ENCODE measurements at places on chromosomes 2 and 18. TPM values are rescaled to one million over a fixed set of nuclear protein-coding genes. Genes with fewer than 3 reads are reported as not detected.
A peak's percentile ranks its signal among the peaks of the same experiment; 100 is the strongest.

- H3K27ac ChIP-seq, result no peak overlapping the region
- H3K4me1 ChIP-seq, result no peaks in the 10 kb centered on the region
- no peak for DNase-seq
- no peaks in the 10 kb centered on the region for H3K36me3 ChIP-seq
- no peak overlapping the region for H3K4me3 ChIP-seq
- H3K27me3 ChIP-seq, result no peaks in the 10 kb centered on the region
Measured at GRCh38 chr18:67545681-67546080, 29.2 kb upstream of the DSEL start.

DNA sequence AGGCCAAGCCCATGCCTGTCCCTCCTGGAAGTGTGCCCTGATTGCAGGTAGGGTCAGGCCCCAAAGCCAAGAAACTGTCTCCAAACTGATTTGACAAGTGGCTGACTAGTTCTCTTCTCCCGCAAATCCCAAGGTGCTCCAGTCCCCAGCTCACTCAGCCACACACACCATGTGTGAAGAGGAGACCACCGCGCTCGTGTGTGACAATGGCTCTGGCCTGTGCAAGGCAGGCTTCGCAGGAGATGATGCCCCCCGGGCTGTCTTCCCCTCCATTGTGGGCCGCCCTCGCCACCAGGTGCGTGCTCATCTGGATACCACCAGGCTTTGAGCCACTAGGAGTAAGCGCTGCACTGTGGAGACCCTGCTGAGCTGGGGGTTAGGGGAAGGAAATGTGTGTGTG, 8.3 kb downstream of the ACTG2 start:
- no peak overlapping the region for H3K4me3 ChIP-seq
- no peak for DNase-seq
- no peaks in the 10 kb centered on the region for H3K36me3 ChIP-seq
- no peak overlapping the region for H3K27ac ChIP-seq
- H3K27me3 ChIP-seq, result no peaks in the 10 kb centered on the region

The PFN4 gene
- 0.41 TPM for total RNA-seq

GRCh38 chr2:141048951-141049350, 1081.9 kb downstream of the LRP1B start:
- no peak for DNase-seq
- H3K4me1 ChIP-seq, result no peaks in the 10 kb centered on the region
- H3K36me3 ChIP-seq, result no peaks in the 10 kb centered on the region
- H3K4me3 ChIP-seq, result no peak overlapping the region
- H3K27ac ChIP-seq, result no peak overlapping the region
- no peaks in the 10 kb centered on the region for H3K27me3 ChIP-seq

The NAT8 gene
- total RNA-seq, result not detected

DNA sequence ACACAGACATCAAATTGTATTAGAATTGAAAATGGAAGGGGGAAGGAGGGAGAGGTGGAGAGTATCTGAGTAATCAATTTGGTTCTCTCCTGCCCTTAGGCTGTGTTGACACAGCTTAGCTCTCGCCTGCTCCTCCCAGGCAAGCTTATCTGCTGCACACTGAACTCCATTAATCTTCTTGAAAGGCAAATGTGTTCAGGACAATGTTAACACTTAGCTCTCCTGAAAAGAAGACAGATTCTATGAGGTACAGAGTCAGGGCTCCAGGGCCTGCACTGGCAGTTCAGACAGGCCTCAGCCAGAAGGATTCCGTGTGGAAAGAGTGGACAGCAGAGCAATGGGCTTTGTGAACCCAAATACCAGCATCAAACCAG, 430.0 kb upstream of the TNP1 start:
- no peaks in the 10 kb centered on the region for H3K27me3 ChIP-seq
- DNase-seq, result peak; percentile 55
- H3K27ac ChIP-seq, result no peak overlapping the region
- peaks cover 19% of the 10 kb centered on the region for H3K4me1 ChIP-seq
- H3K36me3 ChIP-seq, result no peaks in the 10 kb centered on the region

DNA sequence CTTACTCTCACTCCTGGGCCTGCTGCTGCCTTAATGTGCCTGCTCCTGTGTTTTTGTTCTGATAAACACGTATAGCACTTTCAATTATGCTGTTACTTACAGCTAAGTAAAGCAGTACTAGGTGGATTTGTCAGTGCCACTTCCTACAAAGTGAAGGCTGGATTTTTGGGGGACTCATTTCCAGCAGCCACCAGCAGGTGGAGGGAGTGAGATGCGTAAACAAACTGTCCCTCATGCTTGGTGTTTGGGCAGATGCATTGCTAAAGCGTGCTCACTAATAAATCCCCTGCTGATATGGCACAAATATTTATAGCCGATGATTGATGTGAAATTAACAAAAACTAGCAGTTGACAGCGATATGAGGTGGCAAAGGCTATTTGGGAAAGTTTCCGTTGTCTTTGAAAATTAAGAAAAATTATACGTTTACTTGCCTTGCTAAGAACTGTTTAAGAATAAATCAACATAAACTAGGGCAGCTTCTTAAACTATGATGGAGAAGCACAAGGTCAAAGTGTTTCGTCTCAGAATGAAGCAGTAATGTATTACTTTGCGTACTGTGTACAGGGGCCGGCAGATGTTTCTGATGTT, 101.7 kb downstream of the AGAP1 start:
- no peaks in the 10 kb centered on the region for H3K36me3 ChIP-seq
- peak; percentile 75 for DNase-seq
- H3K4me1 ChIP-seq, result no peaks in the 10 kb centered on the region
- no peak overlapping the region for H3K27ac ChIP-seq

DNA sequence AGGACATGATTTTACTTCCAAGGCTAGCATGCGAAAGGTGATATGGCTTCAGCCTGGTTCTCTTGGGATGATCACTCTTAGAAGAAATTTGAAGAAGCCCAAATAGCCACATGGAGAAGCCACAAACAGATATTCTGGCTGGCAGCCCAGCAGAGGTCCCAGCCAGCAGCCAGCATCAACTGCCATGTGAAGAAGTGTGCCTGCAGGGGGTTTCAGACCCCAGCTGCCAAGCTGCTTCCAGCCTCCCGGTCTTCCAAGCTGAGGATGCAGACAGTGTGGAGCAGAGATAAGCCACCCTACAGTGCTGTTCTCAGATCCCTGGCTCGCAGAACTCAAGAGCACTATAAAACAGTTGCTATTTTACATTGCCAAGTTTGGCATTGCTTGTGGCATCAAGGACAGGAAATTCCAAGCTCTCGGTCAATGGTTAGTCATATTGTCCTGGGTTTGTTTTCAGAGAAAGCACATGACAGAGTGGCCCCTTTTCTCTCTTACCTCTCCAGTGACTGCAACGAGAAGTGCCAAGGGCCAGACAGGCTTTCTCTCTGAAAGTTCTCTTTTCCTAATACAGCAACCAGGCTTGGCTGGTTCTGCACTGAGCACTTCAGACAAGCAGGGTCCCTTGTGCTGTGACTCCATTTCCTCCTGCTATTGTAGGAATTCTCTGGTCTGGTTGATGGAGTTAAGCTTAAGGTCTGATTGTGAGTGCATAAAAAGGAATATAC, 223.7 kb downstream of the ANKRD30B start:
- H3K4me3 ChIP-seq, result no peak overlapping the region
- H3K4me1 ChIP-seq, result no peaks in the 10 kb centered on the region
- H3K36me3 ChIP-seq, result no peaks in the 10 kb centered on the region
- DNase-seq, result no peak

The LBX2 gene
- 0.53 TPM for total RNA-seq

- no peak overlapping the region for H3K27ac ChIP-seq
- no peaks in the 10 kb centered on the region for H3K36me3 ChIP-seq
- no peaks in the 10 kb centered on the region for H3K27me3 ChIP-seq
- H3K4me3 ChIP-seq, result no peak overlapping the region
- DNase-seq, result no peak
Measured at GRCh38 chr2:174445248-174445647, 41.6 kb downstream of the GPR155 start.

The CHRND gene
- not detected for total RNA-seq

- H3K4me3 ChIP-seq, result no peak overlapping the region
- H3K36me3 ChIP-seq, result no peaks in the 10 kb centered on the region
- H3K4me1 ChIP-seq, result no peaks in the 10 kb centered on the region
- no peak for DNase-seq
- no peaks in the 10 kb centered on the region for H3K27me3 ChIP-seq
Measured at GRCh38 chr2:133483181-133483580, 85.1 kb downstream of the NCKAP5 start.

The TCF4 gene
- 196 TPM for total RNA-seq

- no peaks in the 10 kb centered on the region for H3K4me1 ChIP-seq
- H3K36me3 ChIP-seq, result no peaks in the 10 kb centered on the region
- H3K4me3 ChIP-seq, result no peak overlapping the region
- no peak for DNase-seq
Measured at GRCh38 chr2:134119117-134119712, 134.7 kb upstream of the MGAT5 start.

DNA sequence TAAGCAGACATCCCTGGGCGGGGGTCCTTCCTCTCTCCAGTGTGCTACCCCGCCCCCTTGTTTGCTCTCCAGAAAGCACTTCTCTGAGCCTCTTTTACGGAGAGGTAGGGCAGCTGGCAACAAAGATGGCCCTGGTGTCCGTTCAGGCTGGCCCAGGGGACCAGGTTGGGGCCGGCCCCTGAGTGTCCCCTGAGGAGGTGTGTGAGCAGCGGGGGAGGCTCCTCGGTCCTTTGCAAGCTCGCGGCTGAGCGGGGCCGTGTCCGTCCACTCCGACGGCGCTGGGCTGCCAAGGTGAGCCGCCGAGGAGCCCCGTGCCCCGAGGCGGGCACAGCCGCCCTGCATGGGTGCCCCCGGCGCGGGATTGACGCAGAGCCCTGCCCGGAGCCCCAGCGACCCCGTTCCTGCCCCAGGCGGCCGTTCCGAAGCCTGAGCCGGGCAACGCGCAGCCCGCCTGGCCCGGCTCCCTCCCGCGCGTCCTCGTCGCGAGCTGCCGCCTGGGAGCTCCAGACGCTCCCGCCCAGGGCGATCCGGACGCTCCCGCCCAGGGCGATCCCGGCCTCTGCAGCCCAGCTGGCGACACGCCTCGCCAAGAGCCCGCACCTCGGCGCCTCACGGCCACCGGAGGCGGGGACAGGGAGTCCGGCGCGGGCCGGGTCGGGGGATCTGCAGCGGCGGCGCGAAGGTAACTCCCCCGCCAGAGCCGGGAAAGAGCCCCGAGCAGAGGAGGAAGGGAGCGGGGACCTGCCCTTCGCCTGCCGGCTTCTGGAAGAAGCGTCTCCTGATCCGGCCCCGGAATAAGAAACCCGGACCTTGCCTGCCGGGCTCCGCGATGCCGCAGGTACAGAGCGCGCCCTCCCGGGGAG, at the start of gene PROKR1:
Gene PROKR1, plus strand, starts transcription at position 569 of the 863 bp plus-strand sequence. CDS start 2,243 bp downstream, outside the sequence.
- DNase-seq, result peak; percentile 29
- H3K27me3 ChIP-seq, result peaks cover 18% of the 10 kb centered on the region
- H3K36me3 ChIP-seq, result no peaks in the 10 kb centered on the region
- H3K4me1 ChIP-seq, result peaks cover 9% of the 10 kb centered on the region
- no peak within 1 kb of the TSS for H3K4me3 ChIP-seq
- H3K27ac ChIP-seq, result peak within 1 kb of the TSS; percentile 23

DNA sequence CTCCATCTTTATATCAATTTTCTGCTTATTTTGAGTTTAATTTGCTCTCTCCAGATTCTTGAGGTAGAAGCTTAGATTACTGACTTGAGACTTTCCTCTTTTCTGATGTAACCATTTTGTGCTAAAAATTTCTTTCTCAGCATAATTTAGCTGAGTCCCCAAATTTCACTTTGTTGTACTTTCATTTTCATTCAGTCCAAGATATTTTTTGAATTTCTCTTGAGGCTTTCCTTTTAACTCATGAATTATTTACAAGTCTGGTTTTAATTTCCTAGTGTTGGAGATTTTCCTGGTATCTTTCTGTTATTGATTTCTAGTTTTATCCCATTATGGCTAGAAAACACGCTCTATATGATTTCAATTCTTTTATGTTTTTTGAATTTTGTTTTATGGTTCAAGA, 144.7 kb upstream of the PGAP1 start:
- no peaks in the 10 kb centered on the region for H3K27me3 ChIP-seq
- no peaks in the 10 kb centered on the region for H3K36me3 ChIP-seq
- H3K4me1 ChIP-seq, result no peaks in the 10 kb centered on the region
- H3K4me3 ChIP-seq, result no peak overlapping the region
- no peak overlapping the region for H3K27ac ChIP-seq

The DLX1 gene
- total RNA-seq, result not detected

- no peak overlapping the region for H3K27ac ChIP-seq
- H3K4me1 ChIP-seq, result no peaks in the 10 kb centered on the region
- H3K36me3 ChIP-seq, result no peaks in the 10 kb centered on the region
- H3K4me3 ChIP-seq, result no peak overlapping the region
Measured at GRCh38 chr2:239693330-239693729, 292.5 kb upstream of the HDAC4 start.

- no peaks in the 10 kb centered on the region for H3K4me1 ChIP-seq
- DNase-seq, result no peak
- no peak overlapping the region for H3K27ac ChIP-seq
Measured at GRCh38 chr2:221958224-221958623, 340.6 kb downstream of the PAX3 start.

GRCh38 chr2:223460774-223461211, 141.4 kb downstream of the SCG2 start:
- H3K4me1 ChIP-seq, result no peaks in the 10 kb centered on the region
- no peak overlapping the region for H3K4me3 ChIP-seq
- H3K27me3 ChIP-seq, result no peaks in the 10 kb centered on the region
- no peaks in the 10 kb centered on the region for H3K36me3 ChIP-seq

- no peaks in the 10 kb centered on the region for H3K4me1 ChIP-seq
- no peak for DNase-seq
- no peaks in the 10 kb centered on the region for H3K27me3 ChIP-seq
- H3K36me3 ChIP-seq, result no peaks in the 10 kb centered on the region
- H3K27ac ChIP-seq, result no peak overlapping the region
Measured at GRCh38 chr2:154549869-154550268, 148.6 kb upstream of the KCNJ3 start.

The CIB4 gene
- total RNA-seq, result 2.5 TPM

- H3K4me1 ChIP-seq, result no peaks in the 10 kb centered on the region
- no peak overlapping the region for H3K4me3 ChIP-seq
- no peaks in the 10 kb centered on the region for H3K36me3 ChIP-seq
Measured at GRCh38 chr2:29613792-29614266, 307.6 kb downstream of the ALK start.

- no peaks in the 10 kb centered on the region for H3K36me3 ChIP-seq
- peak; percentile 27 for DNase-seq
- H3K27me3 ChIP-seq, result no peaks in the 10 kb centered on the region
- peaks cover 9% of the 10 kb centered on the region for H3K4me1 ChIP-seq
Measured at GRCh38 chr2:58042486-58042970, 4.1 kb upstream of the VRK2 start.

The GKN1 gene
- 2.8 TPM for total RNA-seq

All from adrenal gland (tissue), 19 donors.